ENCODE measurements at places on chromosomes 2 and 18.
A peak's percentile ranks its signal among the peaks of the same experiment; 100 is the strongest.

DNA sequence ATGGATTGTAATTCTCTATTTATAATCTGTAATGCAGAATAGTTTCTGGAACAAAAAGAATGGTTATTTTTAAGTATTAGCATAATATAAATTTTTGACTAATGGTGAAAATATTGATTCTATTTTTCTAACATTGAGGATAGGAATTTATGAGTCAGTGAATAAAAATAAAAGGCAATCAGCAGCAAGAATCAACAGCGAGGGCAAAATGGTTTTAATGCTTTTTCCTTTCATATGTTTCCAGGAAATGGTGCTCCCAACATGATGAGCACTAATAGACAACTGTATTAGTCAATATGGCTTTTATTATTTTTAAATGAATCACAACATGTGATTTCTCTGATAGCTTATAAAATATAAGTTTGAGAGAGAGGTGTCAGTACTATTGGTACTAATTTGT is 90.7 kb upstream of the TFPI start:
- no peak for DNase-seq

GRCh38 chr2:107585851-107586250 is 240.8 kb upstream of the RGPD4 start:
- no peak for DNase-seq

DNA sequence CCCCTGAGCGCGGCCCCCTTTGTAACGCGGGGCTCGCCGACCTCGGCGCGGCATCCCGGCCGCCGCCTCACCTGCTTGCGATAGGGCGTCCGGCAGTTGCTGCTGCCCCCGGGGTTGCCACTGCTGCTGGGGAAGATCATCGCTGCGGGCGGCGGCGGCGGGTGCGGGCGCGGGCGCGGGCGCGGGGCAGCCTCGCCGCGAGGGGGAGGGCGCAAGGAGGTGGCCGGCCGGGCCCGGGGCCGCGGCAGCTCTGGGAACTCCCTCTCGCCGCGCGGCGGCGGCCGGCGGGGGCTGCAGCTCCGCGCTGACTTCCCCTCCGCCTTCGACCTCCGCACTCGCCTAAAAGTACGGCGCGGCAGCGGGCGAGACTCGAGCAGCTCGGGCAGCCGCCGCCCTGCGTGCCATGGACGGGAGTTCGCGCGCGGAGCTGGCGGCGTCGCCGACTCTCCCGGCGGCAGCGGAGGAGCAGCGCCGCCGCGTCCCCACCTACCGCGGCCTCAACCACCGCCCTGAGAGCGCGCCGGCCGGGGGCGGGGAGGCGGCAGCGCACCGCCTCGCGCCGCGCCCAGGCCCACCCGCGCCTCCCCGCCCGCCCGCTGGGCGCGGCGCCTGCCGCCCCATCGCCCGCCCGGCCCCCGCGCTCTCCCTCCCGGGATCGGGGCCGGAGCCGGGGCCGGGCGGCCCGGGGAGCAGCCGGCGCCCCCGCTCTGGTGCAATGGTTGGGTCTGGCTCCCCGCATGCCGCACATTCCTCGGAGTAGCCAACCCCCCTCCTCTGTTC is 86.0 kb downstream of the RBMS1 start:
- DNase-seq, result no peak

- no peak for DNase-seq
Measured at GRCh38 chr2:120973196-120973595, 237.5 kb downstream of the GLI2 start.

DNA sequence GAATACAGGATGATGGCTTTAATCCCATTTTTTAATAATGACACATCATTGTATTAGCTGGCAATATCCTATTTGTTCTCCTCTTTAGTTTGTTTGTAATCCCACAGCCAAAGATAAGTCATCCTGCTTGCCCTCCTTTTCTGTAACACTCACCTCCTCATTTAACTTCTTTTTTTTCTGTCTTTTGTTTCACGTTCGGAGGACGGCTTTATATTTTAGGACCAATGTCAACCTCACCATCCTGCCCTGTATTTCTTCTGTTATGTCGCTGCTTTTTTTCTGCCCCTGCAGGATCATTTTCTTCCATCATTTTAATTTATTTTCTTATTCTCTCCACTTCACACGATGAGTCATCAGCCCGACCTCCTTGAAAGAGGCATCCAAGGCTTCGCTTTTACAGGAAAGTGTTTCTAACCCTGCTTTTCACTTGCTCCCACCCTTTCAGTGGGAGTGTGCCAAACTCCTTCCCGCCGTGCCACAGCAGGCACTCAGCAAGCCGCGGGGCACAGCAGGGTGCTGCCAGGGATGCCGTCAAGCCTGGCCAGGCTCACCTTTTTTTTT is 11.4 kb downstream of the RAB31 start:
- peak; percentile 80 for DNase-seq
